Tibial nerve (tissue), 4 donors: ENCODE measurements at places on chromosomes 5 and 9. TPM values are rescaled to one million over a fixed set of nuclear protein-coding genes. Genes with fewer than 3 reads are reported as not detected.

The SOHLH1 gene
- not detected for total RNA-seq

The KCNN2 gene
- not detected for total RNA-seq

The CLTA gene
- 242 TPM for total RNA-seq

The MSX2 gene
- total RNA-seq = 0.44 TPM

DNA sequence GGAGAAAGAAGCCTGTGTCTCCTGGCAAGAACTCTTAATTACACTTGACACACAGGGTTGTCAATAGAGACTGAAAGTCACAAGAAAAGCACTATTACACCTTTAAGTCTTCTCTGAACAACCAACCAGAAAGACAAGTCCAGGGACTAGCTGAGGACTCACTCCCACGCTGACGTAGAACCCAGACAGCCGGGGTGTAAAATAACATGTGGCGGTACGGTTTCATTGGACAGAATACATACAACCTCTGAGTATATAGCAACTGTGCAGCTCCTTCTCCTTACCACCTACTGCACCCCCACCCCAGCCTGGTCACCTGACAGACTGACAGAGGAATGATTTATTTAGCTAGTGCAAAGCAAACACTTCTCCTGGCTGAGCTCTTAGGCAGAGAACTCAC lies 103.4 kb upstream of the RASEF start:
- no peak for DNase-seq

DNA sequence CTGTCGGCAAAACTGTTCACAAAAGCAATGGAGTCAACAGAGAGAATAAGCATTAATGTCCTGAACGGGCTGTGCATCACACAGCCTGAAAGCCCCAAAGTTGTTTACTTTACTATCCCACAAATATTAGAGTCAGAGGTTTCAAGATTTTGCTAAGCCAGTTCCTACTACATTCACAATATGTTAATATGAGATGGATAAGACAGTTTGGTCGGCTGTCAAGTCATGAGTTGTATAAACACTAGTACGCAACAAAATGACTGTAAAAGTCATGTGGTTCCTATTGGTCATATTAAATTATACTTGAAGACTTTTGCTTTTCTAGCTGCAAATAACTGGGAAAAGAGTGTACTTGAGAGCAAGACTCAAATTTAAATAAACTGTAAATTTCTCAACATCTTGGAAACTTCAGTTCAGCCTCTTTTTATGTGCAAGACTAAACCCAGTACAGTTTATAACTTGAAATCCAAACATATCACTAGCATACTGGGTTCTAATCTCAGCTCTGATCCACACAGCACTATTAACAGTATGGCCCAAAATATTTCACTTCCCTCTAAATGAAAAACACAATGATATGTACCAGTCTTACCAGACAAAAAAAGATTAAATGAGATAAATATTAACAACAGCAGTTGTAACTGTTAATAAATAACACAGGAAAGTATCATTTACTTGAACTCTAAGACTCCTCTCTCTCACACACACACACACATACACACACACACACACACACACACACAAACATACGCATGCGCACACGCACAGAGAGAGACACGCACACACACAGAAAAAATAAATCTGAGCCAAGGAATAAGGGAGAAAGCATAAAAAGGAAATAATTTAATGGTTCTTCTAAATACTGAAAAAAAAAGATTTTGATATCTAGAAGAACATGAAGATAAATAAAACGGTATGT lies 33.1 kb downstream of the FANCC start:
- no peak for DNase-seq

DNA sequence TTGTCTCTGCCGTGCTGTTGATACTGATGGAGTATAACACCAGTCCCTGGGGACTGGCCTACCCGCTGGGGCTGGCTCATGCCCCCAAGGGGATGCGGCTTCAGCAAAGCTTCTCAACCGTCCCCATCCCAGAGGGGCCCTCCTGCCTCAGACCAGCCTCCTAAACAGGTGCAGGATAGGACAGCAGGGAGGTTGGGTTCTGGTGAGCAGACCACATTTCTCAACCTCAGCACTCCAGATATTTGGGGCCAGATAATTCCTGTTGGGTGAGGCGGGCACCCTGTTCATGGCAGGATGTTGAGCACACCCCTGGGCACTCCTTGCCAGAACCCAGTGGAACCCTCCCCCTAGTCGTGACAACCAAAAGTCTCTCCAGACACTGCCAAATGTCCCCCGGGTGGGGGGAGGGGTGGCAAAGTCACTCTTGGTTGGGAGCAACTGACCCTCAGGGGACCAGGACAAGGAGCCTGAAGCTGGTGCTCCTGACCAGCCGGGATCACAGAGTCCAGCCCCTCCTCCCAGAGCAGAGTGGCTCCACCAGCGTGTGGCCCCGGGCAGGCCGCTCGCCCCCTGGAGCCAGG lies 107.8 kb downstream of the ZNF354C start:
- no peak for DNase-seq

DNA sequence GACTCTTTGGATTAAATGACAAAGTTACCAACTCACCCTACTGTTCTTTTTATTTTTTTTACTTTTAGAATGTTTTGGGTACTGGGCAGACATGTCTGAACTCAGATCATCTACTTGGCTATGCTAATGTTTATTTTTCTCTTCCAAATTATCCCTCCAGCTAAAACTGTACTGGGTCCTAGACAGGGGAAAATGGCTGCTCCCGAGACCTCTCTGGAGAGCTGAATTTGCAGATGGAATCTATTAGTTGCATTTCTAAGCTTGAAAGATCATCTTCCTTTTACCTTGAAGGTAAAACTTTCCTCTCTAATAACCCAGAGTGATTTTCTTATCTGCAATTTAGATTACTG lies 197.5 kb upstream of the SEMA6A start:
- DNase-seq = no peak
